ENCODE measurements at places on chromosomes 2 and 18. TPM values are rescaled to one million over a fixed set of nuclear protein-coding genes. Genes with fewer than 3 reads are reported as not detected.

The TLX2 gene
- 0.31 TPM for total RNA-seq

The TMEM169 gene
- 0.33 TPM for total RNA-seq

The GALNT13 gene
- total RNA-seq = 9.3 TPM

The AGPS gene
- 37.0 TPM for total RNA-seq

The XDH gene
- 0.92 TPM for total RNA-seq

The EML6 gene
- total RNA-seq = 1.2 TPM

The SCN1A gene
- total RNA-seq = not detected

The RNF125 gene
- total RNA-seq = 0.25 TPM

The MAP3K19 gene
- not detected for total RNA-seq

The DPP10 gene
- not detected for total RNA-seq

The GCG gene
- total RNA-seq = not detected

The SCN3A gene
- not detected for total RNA-seq

The CHCHD5 gene
- 54.7 TPM for total RNA-seq

The OSR1 gene
- 10.0 TPM for total RNA-seq

The CABLES1 gene
- 15.2 TPM for total RNA-seq

The MARCO gene
- not detected for total RNA-seq

The CYBRD1 gene
- 34.9 TPM for total RNA-seq

The SIGLEC15 gene
- not detected for total RNA-seq

The DYNC2LI1 gene
- total RNA-seq = 16.1 TPM

The ZNF892 gene
- total RNA-seq = 0.74 TPM

The ALPG gene
- total RNA-seq = 0.71 TPM

The ATP6V1C2 gene
- total RNA-seq = 0.14 TPM

The ZNF521 gene
- total RNA-seq = not detected

The GPATCH11 gene
- 11.2 TPM for total RNA-seq

The HAUS1 gene
- 36.9 TPM for total RNA-seq

The CEP192 gene
- total RNA-seq = 8.6 TPM

The SLC11A1 gene
- 0.20 TPM for total RNA-seq

The FEV gene
- not detected for total RNA-seq

The CENPA gene
- 38.8 TPM for total RNA-seq

The DNAJC5G gene
- not detected for total RNA-seq

The SERPINB12 gene
- total RNA-seq = not detected

The RGPD4 gene
- 0.07 TPM for total RNA-seq

The DSEL gene
- 0.53 TPM for total RNA-seq

The FBXO36 gene
- total RNA-seq = 0.84 TPM

The FN1 gene
- total RNA-seq = 270 TPM

The CDK5R2 gene
- 8.8 TPM for total RNA-seq

The HOXD1 gene
- 0.25 TPM for total RNA-seq

The SERPINB3 gene
- 0.06 TPM for total RNA-seq

The CAPN14 gene
- not detected for total RNA-seq

The CD8B2 gene
- not detected for total RNA-seq

The SESTD1 gene
- total RNA-seq = 22.0 TPM

The GNAL gene
- 8.4 TPM for total RNA-seq

Data from A549 treated with dexamethasone at 1 μM for 4 hours (cell line).